ENCODE measurements at places on chromosomes 1 and 21.

DNA sequence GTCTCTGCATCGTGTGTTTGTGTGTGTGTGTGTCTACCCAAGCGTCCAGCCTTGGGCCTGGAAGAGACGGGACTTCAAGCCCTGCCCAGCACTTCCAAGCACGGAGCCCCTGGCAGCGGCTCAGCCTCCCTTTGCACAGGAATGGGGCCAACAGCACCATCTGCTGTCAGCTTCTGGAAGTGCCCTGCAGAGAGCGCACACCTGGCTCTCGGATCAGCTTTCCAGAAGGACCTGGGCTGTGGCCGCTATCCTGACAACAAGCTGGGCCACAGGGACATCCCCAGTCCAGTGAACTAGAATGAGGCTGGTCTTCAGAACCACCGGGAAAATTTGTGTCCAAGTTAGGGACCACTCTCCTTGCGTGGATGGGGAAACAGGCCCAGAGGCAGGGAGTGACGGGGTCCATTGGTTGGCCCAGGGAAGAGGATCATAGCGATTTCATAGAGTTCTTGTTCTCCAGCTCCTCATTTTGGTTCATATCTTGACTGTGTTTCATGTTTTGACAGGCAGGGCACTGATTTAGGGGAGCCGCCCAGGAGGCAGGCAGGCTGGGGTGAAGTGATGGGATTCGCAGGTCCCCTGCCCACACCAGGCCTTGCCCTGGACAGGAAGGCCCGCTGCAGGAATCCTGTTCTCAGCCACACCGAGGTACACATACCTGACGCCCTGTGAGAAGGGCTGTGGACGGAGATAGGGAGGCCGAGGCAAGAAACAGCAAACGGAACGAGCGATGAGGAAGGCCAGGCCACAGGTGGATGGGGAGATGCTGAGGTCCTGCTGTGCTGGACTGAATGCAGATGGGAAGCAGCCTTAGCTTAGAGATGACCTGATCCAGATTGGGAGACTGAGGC lies 38.4 kb downstream of the TAS1R2 start:
- no peak for DNase-seq

GRCh38 chr1:62159940-62160348 lies 34.7 kb upstream of the L1TD1 start:
- no peak for DNase-seq

DNA sequence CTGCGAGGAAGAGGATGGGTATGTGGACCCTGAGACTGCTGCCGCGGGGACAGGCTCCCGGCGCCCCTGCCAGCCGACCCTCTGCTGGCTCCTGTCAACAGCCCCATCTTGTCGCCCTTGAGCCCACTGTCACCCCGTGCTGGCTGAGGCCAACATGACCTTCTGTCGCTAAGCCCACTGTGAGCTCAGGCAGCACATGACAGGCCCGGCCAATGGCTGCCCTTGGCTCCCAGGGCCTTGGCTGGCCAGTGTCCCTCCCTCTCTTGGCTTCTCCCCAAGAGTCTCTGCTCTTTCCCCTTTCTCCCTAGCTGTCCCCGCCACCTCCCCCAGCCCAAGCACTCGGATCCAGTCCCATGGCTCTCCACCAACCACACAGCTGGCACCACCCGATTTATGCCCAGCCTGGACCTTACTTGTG lies 3.5 kb downstream of the PEX10 start:
- no peak for DNase-seq

DNA sequence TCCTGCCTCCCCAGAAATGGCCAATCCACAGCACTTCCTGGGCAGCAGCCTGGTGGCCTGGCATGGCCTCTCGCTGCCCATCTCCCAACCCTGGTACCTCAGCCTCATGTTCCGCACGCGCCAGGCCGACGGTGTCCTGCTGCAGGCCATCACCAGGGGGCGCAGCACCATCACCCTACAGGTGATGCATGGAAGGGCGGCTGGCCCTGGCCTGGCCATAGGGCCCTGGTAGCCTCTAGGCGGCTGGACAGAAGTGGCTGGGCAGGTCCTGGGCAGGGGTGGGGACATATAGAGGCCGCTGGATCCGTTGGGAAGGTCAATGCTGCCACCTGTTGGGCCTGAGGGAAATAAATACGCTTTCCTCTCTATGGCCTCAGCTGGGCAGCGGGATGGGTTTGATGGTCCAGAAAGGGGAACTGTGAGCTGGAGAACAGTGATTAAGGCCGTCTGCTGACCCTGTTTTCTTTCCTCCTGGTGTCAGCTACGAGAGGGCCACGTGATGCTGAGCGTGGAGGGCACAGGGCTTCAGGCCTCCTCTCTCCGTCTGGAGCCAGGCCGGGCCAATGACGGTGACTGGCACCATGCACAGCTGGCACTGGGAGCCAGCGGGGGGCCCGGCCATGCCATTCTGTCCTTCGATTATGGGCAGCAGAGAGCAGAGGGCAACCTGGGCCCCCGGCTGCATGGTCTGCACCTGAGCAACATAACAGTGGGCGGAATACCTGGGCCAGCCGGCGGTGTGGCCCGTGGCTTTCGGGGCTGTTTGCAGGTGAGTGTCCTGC lies 14.4 kb downstream of the CELSR2 start:
- no peak for DNase-seq

- DNase-seq = no peak
These were observed 1.1 kb downstream of the KCNJ9 start for GRCh38 chr1:160082487-160082886.

DNA sequence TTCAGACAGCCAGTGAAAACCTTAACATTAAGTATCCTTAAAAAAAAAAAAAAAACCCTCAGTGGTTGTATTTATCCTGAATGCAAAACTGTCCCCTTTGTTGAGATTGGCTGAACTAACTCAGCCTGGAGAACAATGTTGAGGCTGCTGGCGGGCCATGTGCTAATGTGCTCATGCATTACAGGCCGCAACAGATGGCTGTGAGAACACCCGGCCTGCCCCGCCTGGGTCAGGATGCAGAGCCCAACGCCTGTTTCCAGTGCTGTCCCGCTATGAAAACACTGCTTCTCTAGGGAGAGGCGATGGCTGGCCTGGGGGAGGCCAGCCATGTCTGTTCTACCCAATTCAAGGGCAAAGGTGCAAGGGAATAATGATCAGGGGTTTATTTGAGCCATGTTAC lies 13.8 kb downstream of the OLIG2 start:
- DNase-seq = no peak

- no peak for DNase-seq
These were observed 80.4 kb downstream of the ATP1A1 start for GRCh38 chr1:116453481-116453880.

- DNase-seq = no peak
These were observed 598 bp upstream of the ADIPOR1 start for GRCh38 chr1:202958544-202959275.

GRCh38 chr1:169234780-169235179 lies 128.3 kb downstream of the ATP1B1 start:
- DNase-seq = no peak

DNA sequence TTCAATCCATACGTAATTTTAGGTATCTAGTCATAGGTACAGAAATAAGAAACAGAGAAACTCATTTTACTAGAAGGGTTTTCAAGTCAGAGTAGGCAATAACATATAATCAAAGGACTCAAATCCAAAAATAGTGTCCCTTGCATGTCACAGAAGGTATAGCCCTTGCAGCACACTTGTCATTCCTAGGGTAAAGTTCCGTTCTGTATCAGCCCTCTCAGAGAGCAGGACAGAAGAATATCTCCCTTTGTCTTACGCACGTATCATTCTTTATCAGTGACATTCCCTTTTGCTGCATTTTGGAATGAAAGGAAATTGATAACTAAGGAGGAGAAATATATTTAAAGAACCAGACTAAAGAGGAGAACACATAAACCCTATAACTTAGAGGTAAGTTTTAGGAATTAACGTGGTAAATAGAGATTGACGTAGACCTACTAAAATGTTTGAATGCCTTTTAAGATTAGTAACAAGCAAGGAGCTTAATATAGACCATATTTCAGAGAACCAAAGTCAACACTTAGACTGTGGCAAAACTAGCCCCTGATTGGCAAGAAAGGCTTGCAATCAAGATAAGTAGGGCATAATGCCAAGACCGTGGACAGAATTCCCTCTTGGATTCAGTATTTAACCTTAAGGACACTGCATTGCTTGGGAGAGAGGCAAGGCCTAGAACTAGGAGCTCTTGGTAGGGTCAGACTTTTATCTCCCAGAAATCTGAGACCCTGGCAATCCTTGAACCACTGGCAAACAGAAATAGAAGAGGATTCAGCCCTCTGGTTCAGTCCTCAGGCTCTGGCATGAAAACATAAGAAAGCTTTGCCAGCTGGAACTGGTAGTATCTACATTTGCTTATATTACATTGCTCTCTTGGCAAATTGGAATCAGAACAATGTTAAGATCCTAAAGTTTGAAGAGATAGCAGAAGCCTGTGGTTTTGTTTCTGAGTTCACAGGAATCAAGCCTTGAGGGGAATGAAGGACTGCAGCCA lies 232.1 kb downstream of the ASTN1 start:
- no peak for DNase-seq

- DNase-seq = no peak
These were observed 15.6 kb downstream of the SLFNL1 start for GRCh38 chr1:41005876-41006275.

DNA sequence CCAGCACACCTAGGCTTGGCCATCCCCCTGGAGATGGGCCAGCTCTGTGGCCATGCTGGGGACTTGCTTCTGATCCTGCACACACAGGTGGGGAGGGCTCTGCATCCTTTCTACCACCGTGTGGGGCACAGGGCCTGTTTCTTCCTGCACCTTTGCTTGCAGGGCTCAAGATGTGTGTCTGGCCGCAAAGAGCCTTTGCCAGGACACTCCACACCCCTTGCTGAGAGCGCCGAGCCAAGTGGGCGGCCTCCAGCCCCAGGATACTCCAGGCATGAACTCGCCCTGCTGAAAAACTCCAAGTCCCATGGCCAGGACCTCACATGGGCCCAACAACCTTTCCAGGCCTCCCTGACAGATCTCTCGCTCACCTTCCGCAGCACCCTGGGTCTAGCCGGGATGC lies 11.6 kb upstream of the GPR153 start:
- no peak for DNase-seq

GRCh38 chr21:33339918-33340317 lies 15.1 kb downstream of the IFNAR1 start:
- DNase-seq = no peak

- DNase-seq = no peak
These were observed 14.2 kb downstream of the CLCC1 start for GRCh38 chr1:108949044-108949443.

DNA sequence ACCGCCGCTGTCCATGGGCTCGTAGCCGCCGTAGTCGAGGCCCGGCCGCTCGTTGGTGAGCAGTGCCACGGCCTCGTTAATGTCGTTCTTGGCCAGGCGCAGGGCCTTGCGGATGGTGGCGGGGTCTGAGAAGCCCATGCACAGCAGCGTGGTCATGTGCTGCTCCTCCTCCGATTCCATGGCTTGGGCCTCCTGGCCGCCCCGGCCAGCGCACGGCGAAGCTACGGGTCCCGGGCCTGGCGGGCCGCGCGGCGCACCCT lies 300 bp downstream of the USP24 start:
- DNase-seq = no peak

GRCh38 chr21:45802425-45802824 lies 158.9 kb downstream of the PCBP3 start:
- no peak for DNase-seq

- no peak for DNase-seq
These were observed 58.5 kb downstream of the TENT5C start for GRCh38 chr1:117664314-117664713.

DNA sequence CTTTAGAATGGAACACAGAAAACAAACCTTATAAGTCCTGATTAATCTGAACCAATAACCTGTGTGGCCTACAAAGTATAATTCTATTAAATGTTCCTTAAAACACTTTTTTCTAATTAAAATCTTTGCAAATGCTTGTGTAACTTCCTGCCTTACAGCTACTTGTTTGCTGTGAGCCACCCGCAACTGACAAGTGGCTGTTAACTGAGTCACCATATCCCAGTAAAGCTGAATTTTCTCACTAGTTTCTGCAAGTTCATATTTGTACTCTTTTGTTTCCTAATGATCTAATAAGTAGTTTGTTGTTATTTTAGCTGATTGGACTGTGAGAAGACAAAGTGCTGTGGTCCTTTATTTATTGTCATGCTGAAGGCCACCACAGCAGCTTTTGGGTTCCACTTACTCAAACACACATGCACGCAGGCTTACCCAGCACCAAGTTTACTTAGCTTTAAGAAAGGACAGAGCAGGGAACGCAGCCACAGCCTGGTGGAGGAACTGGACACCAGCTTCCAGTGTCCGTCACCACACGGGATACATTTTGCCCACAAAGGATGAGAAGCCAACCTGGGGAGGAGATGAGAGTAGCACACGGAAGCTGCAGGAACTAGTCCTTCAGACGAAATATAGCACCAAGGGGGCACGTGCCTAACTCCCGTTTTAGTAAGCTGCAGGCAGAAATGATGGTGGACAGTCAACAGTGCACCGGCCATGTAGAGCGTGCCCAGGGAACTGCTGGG lies 47.8 kb downstream of the LCA5L start:
- DNase-seq = no peak

- DNase-seq = no peak
These were observed 208.1 kb downstream of the TGFB2 start for GRCh38 chr1:218553197-218553596.

DNA sequence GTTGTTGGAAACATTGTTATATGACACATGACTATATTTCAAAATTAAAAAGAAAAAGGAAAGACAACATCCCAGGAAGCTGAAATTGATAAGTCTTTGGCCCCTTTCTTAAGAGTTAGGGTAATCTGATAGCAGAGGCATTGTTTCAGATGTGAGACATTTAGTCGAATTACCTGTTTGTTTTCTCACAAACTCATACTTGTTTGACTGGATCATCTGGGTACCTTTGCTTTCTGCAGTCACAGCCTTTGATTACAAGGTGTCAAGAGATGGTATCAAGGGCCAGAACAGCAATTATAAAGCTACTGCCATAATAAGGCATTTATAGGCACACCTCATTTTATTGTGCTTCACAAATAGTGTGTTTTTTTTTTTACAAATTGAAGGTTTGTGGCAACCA lies 136.3 kb downstream of the DUSP10 start:
- DNase-seq = no peak

DNA sequence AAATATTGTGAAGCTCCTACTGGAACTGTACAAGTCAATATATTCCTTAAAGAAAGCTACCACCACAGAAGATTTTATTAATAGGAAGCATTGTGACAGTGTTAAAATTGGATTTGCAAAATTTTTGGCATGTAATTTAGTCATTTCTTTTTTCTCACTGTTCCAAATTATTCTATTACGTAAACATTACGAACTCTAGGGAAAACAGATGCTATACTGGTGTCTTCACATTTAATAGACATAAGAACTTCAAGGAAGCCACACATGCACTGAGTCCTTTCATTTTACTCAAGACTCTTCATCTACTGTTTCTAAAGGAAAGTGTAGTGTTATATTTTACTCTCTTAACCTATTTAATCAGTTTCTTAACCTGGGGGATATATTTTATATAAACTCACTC lies 135.4 kb downstream of the HMCN1 start:
- no peak for DNase-seq

GRCh38 chr21:45049714-45050344 lies 24.6 kb upstream of the ADARB1 start:
- no peak for DNase-seq

- DNase-seq = no peak
These were observed 655.4 kb downstream of the RWDD3 start for GRCh38 chr1:95889400-95889799.

All from cerebellar nuclear complex (tissue), 1 donor.